ENCODE measurements at places on chromosomes 2 and 18. TPM values are rescaled to one million over a fixed set of nuclear protein-coding genes. Genes with fewer than 3 reads are reported as not detected.
A peak's percentile ranks its signal among the peaks of the same experiment; 100 is the strongest.

- no peak for DNase-seq
These were observed 574.7 kb upstream of the SLC8A1 start for GRCh38 chr2:41026613-41027012.

HOXD12 gene
- total RNA-seq: not detected

HTR2B gene
- not detected for total RNA-seq

- DNase-seq: no peak
These were observed 95.3 kb downstream of the EVA1A start for GRCh38 chr2:75465317-75465984.

AQP12B gene
- total RNA-seq: not detected

IKZF2 gene
- 3.1 TPM for total RNA-seq

SH3RF3 gene
- total RNA-seq: 1.2 TPM

DNA sequence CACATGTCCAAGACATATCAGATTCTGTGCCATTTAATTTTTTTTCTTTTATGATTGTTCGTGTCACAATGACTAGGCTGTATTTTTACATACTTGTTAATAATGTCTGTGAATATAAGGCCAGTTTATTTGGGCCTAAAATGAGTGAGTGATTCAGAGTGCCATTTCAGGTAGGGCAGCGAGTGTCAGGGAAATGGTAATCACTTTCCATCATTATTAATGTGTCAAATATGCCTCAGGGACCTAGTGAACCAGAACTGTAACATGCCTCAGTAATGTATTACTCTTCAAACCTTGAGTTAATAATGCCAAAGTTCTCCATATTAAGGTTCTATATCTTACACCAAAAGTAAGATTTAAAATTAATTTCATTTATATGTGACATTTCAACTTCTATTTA lies 8.6 kb downstream of the FAM171B start:
- no peak for DNase-seq

DNA sequence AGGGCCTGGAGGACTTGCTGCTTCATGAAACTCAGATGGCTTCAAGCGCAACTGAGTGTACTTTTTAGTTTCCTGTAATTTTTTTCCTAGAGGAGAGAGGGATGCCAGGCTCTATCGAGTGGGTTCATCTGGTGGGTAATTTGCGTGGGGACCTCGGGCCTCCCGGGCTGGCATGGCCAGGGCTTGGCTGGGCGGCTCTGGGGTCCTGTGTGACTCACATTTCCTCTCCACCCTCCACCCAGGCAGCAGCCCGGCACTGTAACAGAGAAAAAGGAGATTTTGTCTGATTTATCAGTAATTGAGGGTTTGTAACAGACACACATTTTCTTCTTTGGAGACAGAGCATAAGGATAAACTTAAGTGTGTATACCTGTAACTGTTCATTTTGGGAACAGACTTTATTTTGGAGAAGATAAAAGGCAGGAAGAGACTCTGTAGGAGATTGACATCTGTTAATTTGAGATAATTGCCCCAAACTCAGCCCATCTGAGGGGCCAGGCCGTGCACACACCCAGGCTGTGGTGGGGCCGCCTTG lies 64.3 kb downstream of the NFATC1 start:
- no peak for DNase-seq

SAG gene
- total RNA-seq: not detected

GRCh38 chr2:241237949-241238371 lies 49.5 kb downstream of the ANO7 start:
- DNase-seq: no peak

- DNase-seq: no peak
These were observed 98.3 kb downstream of the OSBPL6 start for GRCh38 chr2:178292586-178292985.

- no peak for DNase-seq
These were observed 25.1 kb downstream of the ASXL2 start for GRCh38 chr2:25853038-25853638.

DNA sequence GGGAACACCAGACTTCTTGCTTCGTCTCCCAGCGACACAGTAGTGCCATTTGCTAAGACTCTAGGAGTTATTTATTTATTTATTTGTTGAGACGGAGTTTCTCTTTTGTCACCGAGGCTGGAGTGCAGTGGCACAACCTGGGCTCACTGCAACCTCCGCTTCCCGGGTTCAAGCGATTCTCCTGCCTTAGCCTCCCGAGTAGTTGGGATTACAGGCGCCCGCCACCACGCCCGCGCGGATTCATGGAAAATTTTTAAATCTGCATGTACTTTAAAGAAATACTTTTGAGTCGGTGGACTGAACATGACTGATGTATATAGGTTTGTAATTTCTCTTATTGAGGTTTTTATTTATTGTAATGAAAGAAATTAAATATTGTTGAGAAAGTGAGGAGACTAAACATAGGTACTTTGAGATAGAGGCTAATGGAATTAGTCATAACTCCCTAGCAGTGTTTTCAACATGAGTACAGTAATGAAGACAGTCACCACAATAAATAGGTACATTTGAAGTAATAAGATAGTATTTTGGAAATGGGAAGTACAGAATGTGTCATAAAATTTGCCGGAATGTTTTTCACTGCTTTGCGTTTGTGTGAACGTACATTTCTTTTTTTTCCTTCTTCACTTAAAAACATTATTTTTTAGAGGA lies 983 bp downstream of the MTX2 start:
- DNase-seq: no peak

DNA sequence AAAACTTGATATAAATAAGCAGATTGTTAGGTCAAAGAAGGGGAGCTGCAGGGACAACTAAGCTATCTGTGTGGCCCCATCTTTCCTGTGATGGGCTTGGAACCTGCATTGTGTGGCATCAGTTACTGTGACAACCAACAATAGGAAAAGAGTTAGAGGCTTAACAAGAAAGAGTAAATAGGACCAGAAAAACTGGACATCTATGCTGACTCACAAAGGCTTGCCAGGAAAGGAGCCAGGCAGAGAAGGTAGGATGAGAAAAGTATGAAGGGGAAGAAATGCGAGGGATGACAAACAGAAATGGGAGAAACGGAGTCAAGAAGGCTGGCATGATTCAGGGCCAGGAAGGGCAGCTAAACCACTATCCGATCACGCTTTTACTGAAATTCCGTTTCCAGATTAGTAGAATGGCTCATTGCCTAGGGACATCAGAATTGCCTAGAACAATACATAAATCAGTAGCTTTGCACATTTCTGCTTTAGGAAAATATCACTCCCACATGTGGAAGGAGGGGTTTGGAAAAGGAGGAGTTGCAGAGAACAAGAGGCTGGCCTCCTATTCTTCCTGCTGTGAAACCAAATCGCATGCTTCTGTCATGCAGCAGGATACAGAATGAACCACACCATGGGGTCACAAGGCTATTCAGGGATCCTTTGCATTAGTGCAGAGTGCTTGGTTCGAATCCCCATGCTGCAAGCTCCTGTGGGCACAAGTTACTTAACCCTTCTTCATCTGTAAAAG lies 7.3 kb downstream of the PLA2R1 start:
- DNase-seq: peak; percentile 81

HOXD13 gene
- not detected for total RNA-seq

- DNase-seq: no peak
These were observed 104.9 kb downstream of the TRABD2A start for GRCh38 chr2:84776011-84776410.

GRHL1 gene
- total RNA-seq: 2.5 TPM

DNA sequence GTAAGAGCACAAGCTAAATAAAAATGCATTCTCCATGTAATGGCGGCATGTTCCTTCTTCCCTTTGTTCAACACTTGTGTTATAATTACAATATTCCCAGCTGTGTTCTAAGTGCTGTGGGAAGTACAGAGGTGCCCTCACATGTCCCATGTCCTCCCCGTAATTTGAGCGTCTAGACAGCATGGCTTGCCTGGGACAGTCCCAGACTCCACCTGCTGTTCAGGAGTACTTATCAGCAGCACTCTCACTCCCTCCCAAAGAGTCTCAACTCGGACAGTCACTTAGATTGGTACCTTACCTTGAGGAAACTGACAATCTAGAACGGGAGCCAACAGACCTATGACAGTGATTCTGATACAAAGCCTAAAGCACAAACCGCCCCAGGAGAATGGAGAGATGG lies 370.5 kb downstream of the EIPR1 start:
- no peak for DNase-seq

DNA sequence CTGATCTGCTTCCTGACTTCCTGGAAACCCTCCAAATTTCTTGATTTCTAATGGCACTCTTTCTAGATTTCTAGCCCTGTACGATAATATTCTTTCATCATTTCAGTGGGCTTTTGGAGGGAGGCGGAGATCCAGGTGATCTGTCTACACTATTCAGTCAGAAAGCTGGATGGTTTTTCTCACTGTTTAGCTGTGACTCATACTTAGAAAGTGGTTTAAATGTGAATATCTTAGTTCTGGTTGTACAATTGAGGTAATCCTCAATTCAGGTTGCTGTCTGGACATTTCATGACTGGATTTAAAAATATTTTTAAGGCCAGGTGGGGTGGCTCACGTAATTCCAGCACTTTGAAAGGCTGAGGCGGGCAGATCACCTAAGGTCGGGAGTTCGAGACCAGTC lies 20.8 kb downstream of the SEH1L start:
- no peak for DNase-seq

- DNase-seq: no peak
These were observed 13.9 kb downstream of the HDAC4 start for GRCh38 chr2:239386872-239387445.

- peak; percentile 53 for DNase-seq
These were observed 23.4 kb upstream of the REEP1 start for GRCh38 chr2:86360776-86361175.

PLEKHB2 gene
- total RNA-seq: 99.2 TPM

GRCh38 chr2:202335791-202336467 lies 40.2 kb upstream of the BMPR2 start:
- DNase-seq: no peak

- DNase-seq: no peak
These were observed 39.3 kb upstream of the CDH7 start for GRCh38 chr18:65711493-65711892.

USP34 gene
- 115 TPM for total RNA-seq

GRCh38 chr2:65081232-65081685 lies 25.0 kb downstream of the CEP68 start:
- no peak for DNase-seq

DNA sequence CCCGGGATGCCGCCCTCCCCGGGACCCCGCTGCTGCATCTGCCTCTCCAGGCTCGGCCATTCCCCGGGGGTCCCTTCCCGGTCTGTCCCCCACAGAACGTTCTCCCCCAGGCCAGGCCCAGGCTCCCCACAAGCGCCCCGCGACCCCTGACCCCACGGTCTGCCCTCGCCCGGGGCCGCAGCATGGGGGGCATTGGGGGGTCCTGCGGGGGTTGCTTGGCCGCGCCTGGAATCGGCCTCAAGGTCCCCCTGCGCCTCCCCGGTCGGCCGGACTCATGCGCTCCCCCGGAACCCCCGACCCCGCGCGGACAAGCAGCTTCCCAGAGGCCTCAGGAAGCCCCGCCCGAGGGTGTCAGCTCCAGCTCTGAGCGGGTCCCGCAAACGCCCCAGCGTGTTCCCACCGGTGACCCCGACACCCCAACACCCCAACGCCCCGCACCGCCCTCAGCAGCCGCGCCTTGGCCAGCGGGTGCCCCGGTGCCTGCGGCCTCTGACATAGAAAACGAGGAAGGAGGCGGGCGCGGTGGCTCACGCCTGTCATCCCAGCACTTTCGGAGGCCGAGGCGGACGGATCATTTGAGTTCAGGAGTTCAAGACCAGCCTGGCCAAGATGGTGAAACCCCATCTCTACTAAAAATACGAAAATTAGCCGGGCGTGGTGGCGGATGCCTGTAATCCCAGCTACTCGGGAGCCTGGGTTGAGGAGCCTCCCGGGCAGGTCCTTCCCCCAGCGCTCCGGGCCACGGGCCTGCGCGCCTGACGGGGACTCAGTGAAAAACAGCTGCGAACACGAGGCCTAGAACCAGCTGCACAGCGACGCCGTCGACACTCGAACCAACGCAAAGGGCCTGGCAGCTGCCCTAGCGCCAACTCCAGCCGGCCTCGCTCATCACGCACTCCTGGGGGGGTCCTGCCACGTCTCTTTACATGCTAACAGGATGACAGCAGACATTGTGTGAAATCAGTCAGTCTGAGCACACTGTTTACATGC lies 61.8 kb upstream of the CTDP1 start:
- DNase-seq: peak; percentile 39

NYAP2 gene
- total RNA-seq: not detected

- no peak for DNase-seq
These were observed 408.8 kb downstream of the NBAS start for GRCh38 chr2:15152382-15152781.

DNA sequence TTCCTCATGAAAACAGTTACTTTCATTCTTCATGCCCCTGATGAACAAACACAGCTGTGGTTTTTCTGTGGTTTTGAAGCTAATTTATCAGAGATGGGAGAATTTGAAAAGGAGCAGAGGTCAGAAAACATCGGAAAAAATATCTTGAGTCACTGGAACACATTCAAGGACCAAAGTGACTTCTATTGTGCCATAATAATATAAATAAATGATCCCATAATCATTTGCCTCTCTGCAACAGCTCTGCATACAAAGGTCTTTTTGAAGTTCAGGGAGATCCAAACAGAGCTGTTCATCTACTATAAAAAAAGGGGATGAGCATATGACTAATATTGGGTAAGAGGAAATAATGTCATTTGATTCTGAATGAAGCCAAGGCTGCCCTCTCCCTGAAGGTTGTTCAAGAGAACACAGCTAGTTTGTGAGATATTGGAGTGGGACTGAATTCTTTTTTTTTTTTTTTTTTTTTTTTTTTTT lies 201.3 kb upstream of the GALNT5 start:
- no peak for DNase-seq

Data from GM23338 (cell line).